Esophagus squamous epithelium (tissue), 5 donors: ENCODE measurements at places on chromosomes 4 and X.

GRCh38 chr4:186144198-186144945, 39.9 kb downstream of the FAM149A start:
- H3K27me3 ChIP-seq = no peaks in the 10 kb centered on the region
- peaks cover 25% of the 10 kb centered on the region for H3K4me1 ChIP-seq
- H3K36me3 ChIP-seq = no peaks in the 10 kb centered on the region
- DNase-seq = no peak
- peak overlapping the region; percentile 82 for H3K27ac ChIP-seq

DNA sequence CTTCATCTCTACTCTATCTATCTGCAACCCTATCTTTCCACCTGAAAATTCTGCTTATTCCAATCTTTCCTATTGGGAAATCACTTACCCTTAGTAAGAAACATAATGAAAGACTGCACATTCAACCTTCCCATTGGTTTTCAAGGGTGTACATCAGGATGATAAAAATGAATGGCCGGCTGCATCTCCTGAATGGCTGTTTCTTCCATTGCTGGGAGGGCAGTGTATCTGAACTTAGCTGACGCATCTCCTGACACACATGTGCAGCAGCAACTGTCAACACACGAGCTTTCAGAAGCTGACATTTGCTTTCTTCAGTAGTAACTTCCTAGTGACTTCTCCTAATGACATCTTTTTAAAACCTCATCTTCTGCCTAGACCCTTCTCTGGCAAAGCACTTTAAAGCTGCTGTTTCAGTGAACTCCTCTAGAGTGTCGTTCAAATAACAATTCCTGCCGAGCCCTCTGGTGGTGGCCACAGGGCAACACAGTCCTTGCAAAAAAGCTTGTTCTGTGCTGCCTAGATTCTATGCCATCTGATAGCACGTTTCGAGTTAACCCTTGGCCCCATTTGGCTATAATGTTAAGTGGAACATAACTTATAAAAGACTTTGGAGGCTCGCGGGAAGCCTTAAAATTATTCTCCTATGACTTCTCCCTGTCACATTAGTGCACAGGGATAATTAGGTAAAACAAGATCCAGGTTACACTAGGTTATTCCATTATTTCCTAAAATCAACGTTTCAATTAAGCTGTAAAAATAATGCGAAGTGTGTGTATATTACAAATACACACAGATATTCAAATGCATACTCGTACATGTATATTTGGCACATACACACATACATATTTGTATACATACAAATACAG, 2340.7 kb downstream of the PCDH7 start:
- no peaks in the 10 kb centered on the region for H3K27me3 ChIP-seq
- DNase-seq = no peak
- H3K27ac ChIP-seq = no peak overlapping the region
- no peak overlapping the region for H3K4me3 ChIP-seq
- H3K4me1 ChIP-seq = no peaks in the 10 kb centered on the region

DNA sequence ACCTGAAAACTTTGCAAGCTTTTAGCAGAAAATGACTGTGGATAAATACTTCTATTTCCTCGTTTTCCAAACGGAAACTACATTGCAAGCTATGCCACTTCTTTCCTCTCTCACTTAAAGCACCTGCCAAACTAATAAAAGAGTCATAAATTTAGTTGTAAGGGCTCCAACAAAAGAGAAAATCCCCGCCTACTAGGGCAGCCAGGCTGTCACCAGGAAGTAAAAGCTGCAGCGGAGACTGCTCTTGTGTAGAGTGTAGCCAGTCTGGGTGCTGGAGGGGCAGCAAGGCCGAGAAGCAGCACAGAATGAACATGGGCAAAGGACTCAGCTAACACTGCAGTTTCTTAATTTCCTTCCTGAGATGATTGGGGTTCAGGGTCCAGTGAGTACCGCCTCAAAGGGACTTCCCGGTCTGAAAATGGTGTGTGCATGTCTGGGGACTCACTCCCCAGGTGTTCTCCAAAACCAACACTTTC, 89.3 kb upstream of the MAML3 start:
- DNase-seq = no peak
- H3K4me1 ChIP-seq = peaks cover 38% of the 10 kb centered on the region
- no peaks in the 10 kb centered on the region for H3K27me3 ChIP-seq
- peak overlapping the region; percentile 30 for H3K27ac ChIP-seq
- no peaks in the 10 kb centered on the region for H3K36me3 ChIP-seq

GRCh38 chrX:106952988-106953387, 32.8 kb downstream of the CLDN2 start:
- H3K36me3 ChIP-seq = no peaks in the 10 kb centered on the region
- H3K27me3 ChIP-seq = no peaks in the 10 kb centered on the region
- DNase-seq = no peak
- H3K4me3 ChIP-seq = no peak overlapping the region

DNA sequence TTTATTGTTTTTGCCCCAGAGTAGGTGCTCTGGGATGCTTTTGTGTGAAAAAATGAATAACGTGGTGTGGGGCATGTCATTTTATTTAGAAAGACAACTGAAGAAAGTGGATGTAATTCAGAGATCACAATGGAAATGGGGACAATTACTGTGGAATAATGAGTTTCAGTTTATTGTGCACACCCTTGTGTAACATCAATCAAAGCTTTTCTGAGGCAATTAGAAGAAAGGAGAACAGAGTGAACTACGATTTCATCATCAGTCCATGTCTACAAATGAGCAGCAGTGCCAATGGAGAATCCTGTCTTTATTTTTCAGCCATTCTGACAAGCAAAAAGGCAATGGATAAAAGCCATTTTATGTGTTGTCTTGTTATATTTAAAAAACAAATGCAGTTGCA, 339.2 kb downstream of the TMA16 start:
- no peak for DNase-seq
- H3K27me3 ChIP-seq = no peaks in the 10 kb centered on the region
- no peaks in the 10 kb centered on the region for H3K36me3 ChIP-seq

- H3K27me3 ChIP-seq = no peaks in the 10 kb centered on the region
- H3K4me1 ChIP-seq = peaks cover 18% of the 10 kb centered on the region
- no peaks in the 10 kb centered on the region for H3K36me3 ChIP-seq
- H3K27ac ChIP-seq = no peak overlapping the region
Observed at GRCh38 chrX:48001260-48001659, 2.5 kb downstream of the ZNF182 start.

DNA sequence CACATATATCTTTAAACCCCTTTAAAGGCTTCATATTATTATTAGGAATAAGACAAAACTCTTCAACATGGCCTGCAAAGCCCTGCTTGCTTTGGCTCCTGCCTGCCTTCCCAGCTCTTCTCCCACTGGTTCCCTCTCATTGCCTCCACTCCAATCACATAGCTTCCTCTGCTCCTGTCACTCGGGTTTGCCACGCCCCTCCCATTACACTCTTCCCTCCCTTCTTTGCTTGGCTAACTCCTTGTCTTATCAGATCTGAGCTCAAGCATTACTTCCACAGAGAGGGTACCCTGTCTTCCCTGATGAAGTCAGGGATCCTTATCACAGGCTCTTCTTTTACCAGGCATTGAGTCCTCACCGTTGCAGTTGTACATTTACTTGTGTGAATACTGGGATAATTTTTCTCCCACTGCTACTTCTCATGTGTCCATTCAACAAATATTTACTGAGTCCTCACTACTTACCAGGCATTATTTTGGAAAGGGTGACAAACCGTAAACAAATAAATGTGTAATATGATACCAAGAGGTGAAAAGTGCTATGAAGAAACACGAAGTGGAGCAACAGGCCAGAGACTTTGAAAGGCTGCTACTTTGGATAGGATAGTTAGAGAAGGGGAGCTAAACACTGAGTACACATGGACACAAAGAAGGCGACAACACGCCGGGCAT, 3.2 kb upstream of the VGLL1 start:
- no peak for DNase-seq
- H3K27me3 ChIP-seq = no peaks in the 10 kb centered on the region
- no peak overlapping the region for H3K4me3 ChIP-seq
- H3K27ac ChIP-seq = no peak overlapping the region
- H3K36me3 ChIP-seq = no peaks in the 10 kb centered on the region
- H3K4me1 ChIP-seq = peaks cover 12% of the 10 kb centered on the region

DNA sequence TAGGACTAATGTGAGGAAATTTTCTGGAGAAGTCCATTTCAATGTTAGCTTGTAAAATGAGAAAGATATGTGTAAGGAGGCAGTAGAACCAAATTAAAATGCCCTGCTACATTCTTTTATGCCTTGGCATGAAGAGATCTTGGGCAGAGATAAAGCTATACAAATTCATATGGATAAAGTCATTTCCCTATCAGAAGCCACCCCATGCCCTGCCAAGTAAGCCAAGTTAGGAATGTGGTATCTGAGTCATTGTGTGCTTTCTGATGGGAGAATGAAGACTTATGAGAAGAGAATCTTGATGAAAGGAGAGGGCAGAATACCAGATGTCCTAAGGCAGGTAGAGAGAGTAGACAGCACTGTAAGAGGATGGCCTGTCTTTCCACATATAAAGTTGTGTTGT, 83.7 kb downstream of the TEX13A start:
- DNase-seq = no peak
- no peaks in the 10 kb centered on the region for H3K27me3 ChIP-seq
- H3K4me3 ChIP-seq = no peak overlapping the region
- no peak overlapping the region for H3K27ac ChIP-seq

GRCh38 chr4:47466056-47466785, 2.7 kb upstream of the COMMD8 start:
- H3K27ac ChIP-seq = no peak overlapping the region
- DNase-seq = no peak
- no peaks in the 10 kb centered on the region for H3K4me1 ChIP-seq
- H3K4me3 ChIP-seq = no peak overlapping the region

DNA sequence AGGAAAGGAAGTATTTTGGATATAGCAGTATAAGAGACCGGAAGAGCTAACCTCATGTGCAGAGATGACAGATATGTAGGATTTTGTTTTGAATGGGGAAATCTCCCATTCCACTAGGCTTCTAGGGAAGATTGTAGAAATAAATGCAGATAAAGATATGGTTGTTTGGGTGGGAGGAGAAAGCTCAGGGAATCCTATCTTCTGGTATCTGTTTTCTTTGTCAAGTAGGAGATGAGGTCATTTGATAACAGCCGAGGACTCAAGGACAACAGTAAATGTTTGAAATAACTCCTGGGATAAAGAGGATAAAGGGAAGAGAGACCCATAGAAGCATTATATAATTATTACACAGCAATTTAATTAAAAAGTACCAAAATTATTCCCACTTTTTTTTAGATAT, 24.7 kb upstream of the ZMAT1 start:
- DNase-seq = no peak
- H3K4me1 ChIP-seq = no peaks in the 10 kb centered on the region
- H3K27me3 ChIP-seq = no peaks in the 10 kb centered on the region
- H3K36me3 ChIP-seq = no peaks in the 10 kb centered on the region

GRCh38 chr4:22910200-22910599, 217.5 kb downstream of the GBA3 start:
- H3K4me3 ChIP-seq = no peak overlapping the region
- H3K27ac ChIP-seq = no peak overlapping the region
- H3K27me3 ChIP-seq = no peaks in the 10 kb centered on the region
- no peaks in the 10 kb centered on the region for H3K36me3 ChIP-seq
- DNase-seq = no peak

- H3K36me3 ChIP-seq = no peaks in the 10 kb centered on the region
- H3K27ac ChIP-seq = no peak overlapping the region
- no peaks in the 10 kb centered on the region for H3K27me3 ChIP-seq
- no peak overlapping the region for H3K4me3 ChIP-seq
Observed at GRCh38 chr4:153374442-153374841, 30.0 kb downstream of the MND1 start.

DNA sequence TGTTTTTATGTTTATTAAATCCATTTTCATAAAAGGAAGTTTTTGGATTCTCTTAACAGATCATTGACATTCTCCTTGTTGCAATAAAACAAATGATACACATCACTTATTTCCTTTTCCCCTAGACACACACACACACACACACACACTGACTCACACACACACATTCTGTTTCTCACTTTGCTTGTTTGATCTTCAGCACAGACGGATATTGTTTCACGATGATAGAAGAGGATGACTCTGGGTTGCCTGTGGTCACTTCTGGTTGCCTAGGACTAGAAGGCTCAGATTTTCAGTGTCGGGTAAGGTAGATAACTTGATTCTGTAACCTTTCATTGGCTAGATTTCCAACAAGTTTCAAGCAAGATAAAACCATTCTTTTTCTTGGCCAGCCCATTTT, 356.8 kb downstream of the BMPR1B start:
- DNase-seq = no peak
- H3K27me3 ChIP-seq = no peaks in the 10 kb centered on the region
- H3K4me1 ChIP-seq = no peaks in the 10 kb centered on the region
- H3K4me3 ChIP-seq = no peak overlapping the region
